HuH-7.5 (cell line): ENCODE measurements at places on chromosomes 13 and 19.

GRCh38 chr13:52141299-52141698, 12.4 kb upstream of the NEK5 start:
- no peak for DNase-seq

DNA sequence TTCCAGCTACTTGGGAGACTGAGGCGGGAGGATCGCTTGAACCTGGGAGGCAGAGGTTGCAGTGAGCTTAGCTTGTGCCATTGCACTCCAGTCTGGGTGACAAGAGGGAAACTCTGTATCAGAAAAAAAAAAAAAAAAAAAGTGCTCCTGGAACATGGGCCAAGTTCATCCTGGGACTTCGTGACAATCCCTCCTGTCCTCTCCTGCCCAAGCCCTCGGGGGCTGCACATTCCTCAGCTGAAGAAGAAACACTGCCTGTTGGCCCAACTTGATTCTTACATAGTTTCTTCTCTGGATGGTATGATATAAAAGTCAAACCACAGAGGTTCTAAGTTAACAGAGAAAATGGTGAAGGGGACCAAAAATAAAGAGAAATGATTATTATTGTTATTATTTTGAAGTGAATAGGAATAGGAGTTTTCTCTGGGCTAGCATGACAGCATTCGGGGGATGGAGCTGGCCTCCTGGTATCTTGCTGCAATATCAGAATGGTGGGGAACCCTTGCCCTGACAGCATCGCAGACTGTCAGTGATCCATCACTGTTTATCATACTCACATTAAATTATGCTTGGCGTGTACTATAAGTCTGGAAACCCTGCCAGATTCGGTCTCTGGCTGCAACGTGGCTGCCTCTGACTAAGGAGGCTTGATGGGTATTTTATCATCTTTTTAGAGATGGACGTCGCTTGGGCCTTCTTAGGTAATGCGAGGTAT, 113.7 kb upstream of the OXGR1 start:
- DNase-seq = no peak

- DNase-seq = no peak
Measured at GRCh38 chr19:48819366-48819816, 8.6 kb upstream of the BCAT2 start.

GRCh38 chr19:43643326-43643725, 3.7 kb upstream of the CADM4 start:
- DNase-seq = no peak

GRCh38 chr19:17797424-17798201, 2.7 kb downstream of the B3GNT3 start:
- DNase-seq = no peak

DNA sequence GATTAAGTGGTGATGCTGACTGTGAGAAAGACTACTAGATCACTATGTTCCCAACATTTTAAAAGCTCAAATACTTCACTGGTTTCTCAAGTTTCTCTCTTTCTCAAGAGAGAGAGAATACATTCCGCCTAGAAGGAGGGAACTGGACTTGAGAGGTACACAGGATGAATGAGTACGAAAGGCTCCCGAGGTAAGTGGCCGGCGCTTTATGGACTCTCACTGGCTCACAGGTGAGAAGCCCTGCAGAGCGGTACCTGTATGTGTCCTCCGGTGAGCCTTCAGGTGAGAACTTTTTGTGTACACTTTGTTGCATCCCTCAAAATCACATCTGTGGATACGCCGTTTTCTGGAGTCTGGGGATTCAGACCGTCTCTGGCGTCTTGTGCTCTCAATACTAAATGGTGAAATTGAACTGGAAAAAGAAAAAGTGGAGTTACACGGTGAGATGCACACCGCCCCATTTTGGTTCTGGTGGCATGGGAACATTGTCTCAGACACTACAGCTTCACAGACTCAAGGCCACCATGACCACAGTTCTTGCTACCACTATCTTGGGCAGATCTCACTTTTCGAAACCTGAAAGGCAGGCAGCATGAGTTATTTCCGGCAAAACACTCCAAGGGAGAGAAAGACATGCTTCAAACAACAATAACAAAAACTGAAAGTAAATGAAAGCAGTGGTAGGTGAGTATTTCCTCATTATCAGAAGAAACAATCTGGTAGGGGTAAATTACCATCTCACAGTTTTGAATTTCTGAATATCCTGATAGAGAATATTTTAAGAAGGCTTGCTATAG, 418.9 kb downstream of the KLF12 start:
- no peak for DNase-seq

- DNase-seq = no peak
Measured at GRCh38 chr13:98677398-98677797, 75.1 kb downstream of the SLC15A1 start.

DNA sequence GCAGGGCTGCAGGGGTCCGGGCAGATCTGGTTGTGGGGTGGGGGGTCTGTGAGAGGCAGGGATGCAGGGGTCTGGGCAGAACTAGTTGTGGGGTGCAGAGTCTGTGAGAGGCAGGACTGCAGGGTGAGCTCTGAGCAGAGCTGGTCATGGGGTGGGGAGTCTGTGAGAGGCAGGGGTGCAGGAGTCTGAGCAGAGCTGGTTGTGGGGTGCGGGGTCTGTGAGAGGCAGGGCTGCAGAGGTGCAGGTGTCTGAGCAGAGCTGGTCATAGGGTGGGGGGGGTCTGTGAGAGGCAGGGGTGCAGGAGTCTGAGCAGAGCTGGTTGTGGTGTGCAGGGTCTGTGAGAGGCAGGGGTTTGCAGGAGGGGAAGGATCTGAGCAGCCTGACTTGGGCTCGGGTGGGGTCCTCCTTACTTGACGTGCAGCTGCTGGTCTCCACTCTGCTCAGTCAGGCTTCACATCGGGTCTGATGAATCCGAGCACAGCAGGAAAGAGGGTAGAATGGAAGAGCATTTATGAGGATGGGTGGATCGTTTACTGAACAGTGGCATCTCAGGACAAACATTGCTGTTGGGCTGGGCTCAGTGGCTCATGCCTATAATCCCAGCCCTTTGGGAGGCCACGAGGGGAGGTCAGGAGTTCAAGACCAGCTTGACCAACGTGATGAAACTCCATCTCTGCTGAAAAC, 31.2 kb downstream of the IGFL2 start:
- no peak for DNase-seq

DNA sequence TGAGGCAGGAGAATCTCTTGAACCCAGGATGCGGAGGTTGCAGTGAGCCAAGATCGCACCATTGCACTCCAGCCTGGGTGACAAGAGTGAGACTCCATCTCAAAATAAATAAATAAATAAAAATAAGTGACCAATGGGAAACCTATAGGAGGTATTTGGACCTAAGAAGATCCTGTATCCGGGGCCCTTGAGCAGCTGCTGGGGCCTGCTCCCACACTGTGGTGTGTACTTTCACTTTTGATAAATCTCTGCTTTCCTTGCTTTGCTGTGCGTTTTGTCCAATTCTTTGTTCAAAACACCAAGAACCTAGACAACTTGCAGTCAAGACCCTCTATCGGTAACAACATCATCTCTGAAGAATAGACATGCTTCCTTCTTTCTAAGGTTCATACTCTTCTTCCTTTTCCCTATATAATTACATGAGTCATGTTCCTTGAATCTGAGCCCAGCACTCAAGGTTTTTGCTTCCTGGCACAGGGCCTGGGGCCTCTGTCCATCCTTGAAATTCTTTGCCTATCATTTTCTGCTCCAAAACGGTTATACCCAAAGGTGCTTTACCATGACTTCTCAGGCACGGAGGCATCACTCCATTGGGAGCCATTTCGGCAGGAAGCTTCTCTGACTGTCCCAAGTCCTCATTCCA, 14.2 kb upstream of the PNMA8C start:
- DNase-seq = no peak

DNA sequence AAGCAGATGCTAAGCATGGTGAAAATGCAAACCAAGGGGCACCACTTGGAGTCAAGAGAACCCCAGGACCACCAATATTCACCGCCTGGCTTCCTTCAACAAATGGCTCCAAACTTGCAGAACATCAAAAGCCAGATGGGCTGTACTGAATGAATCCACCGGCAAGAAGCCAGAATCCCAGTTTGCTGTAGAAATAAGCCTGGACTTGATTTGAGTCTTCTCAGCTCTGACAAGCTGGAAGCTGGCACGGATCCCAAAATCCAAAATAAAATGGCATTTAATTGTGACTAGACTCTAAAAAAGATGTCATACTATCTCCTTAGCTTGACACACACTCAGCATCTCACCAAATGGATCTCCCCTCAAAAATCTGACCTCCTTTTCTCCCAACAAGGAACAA, 11.9 kb downstream of the EFNB2 start:
- DNase-seq = no peak

DNA sequence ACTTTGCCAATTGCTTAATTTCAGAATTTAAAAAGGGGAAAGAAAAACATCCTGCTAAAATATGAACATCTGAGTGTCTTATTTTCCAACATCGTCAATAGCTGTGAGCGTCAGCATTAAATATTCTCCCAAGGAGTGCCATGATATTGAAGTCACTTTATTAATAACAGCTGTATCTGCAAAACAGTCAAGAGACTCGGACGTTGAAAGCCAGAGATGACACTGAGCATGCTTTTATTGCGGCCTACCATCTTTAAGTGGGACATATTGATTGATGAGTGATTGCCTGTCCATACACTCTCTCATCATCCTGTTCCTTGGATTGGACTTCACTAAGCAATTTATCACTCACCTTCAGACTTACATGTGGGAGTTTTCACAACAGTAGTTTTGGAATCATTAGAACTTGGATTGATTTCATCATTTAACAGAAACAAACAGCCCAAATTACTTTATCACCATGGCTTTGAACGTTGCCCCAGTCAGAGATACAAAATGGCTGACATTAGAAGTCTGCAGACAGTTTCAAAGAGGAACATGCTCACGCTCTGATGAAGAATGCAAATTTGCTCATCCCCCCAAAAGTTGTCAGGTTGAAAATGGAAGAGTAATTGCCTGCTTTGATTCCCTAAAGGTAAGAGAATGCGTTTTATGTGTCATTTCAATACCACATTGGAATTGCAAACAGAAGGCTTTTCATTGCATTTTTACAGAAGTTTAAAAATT, 53.8 kb downstream of the MBNL2 start:
- DNase-seq = no peak

DNA sequence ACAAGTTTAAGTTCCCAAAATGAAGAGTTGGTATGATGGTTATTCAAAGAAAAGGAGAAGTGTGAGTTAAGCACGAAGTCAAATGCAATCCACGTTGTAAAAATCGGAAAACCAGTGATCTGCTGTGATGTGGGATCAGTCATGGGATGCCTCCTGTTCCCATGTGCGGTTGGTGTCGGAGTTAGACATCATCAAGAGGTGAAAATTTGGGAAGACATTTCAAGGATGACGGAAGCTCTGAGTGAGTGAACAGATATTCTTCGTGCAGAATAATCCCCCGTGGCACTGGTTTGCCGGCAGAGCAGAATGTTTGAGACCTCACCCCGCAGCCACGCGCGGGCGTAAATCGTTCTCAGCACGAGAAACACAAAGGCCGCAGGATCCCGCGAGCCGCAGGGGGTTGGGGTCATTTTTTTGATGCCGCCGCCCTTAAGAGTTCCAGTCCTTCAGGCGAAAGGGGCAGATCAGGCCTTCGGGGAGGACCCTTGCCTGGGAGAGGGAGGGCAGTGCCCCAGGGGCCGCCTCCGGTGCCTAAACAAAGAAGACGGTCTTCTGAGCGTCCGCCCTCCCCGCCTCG, 13.7 kb upstream of the SOX1 start:
- no peak for DNase-seq

- DNase-seq = no peak
Measured at GRCh38 chr19:33781996-33782395, 14.7 kb upstream of the KCTD15 start.

- DNase-seq = no peak
Measured at GRCh38 chr19:40611096-40611495, 9.9 kb downstream of the LTBP4 start.

DNA sequence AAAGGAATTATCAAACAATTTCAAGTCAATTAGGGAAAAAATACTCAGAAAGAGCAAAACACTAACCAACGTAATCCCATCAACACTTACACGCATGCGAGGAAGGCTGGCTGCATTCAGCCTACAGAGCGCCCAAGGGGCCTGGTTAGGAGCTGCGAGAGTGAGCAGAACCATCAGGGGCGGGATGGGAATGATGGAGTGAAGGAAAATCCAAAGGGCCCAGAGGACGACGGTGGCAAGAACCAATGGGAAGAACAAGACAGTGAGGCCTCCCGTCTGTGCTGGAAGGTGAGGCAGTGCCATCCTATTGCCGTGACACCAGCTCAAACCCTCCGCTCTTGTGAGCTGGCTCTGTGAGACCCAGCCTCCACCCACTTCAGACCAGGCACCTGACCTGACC, 253.0 kb downstream of the IRS2 start:
- DNase-seq = no peak

- no peak for DNase-seq
Measured at GRCh38 chr13:31046711-31047279, 114.3 kb downstream of the TEX26 start.

DNA sequence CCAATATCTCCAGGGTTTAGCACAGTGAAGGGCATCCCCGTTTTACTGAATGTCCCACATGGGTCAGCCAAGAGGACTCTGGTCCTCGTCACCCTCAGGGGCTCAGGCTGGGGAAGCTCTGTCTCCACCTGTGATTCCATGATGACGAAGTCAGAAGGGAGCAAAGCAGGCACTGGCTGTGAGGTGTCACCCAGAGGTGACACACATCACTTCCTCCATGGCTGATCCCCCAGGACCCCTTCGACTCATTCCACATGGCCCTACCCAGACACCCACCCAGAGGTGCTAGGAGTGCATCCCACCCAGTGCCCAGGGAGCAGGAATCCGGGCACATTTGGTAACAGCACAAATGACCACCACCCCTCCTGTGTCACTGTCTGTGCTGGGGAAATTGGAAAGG, 145.2 kb upstream of the VSTM2B start:
- DNase-seq = no peak

DNA sequence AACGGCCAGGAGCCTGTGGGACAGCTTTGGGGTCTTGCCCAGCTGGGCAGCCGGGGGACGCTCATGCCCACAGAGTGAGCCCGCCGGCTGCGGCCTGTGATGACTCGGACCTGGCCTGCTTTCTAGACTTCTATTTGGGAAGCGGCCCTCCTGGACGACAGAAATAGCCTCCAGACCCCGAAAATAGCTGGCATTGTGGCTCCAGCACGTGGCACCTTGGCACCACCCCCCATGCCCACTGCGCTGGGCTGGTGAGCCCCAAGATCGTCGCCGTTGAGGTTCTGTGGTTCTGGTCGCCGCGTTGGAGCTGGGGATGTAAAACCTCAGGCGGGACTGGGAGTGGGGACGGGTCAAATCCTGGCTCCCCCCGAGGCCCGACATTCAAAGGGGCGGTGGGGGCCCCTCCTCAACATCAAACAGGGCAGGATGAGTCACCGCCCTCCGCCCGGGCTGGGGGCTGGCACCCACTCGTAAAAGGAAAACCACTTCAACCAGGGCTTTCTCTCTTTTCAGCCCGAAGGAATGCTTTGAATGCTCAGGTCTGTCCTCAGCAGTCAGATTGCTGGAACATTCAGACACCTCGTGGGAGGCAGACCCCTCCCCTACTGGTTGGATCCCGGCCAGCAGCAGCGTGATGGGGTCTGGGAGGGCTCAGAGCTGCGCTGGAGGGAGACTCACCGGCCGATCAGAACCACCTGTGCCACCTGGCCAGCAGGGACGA, 42.1 kb downstream of the GADD45B start:
- no peak for DNase-seq

DNA sequence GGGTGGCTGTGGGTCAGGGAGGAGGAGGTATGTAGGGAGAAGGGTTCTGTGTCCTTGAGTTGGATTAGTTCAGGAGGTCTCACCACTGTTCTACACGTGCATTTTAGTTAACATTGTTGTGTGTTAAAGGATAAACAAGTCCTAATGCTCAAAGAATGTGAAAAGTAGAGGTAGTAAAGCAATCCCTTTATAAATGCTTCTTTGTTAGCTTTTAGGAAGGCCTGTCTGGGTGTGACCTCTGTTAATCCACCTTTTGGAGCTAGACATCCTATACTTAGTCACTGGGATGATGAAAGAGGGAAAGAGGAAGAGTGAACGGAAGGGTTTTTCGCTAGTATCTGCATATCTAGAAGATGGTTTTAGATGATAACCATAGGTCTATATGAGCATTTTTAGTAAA, 42.2 kb upstream of the FLT1 start:
- DNase-seq = no peak
